ENCODE measurements at places on chromosomes 1 and 21.

DNA sequence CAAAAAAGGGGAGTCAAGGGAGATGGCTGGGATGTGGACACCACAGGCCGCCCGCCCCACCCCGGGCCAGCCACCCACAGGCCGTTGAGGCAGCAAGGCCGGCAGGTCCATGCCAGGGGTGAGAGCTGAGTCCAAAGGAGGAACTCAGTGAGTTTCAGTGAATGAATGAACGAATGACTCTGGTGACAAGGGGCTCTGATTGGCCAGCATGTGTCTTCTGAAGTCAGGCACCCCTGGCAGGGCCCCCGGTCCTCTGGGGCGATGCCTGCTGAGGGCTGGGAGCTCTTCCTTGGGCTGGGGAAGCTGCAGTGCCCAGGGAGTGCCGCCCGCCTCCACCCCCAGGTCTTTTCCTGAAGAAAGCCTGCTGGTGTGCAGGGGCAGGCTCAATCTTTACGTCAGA, 236.1 kb upstream of the VAMP3 start:
- DNase-seq: no peak

DNA sequence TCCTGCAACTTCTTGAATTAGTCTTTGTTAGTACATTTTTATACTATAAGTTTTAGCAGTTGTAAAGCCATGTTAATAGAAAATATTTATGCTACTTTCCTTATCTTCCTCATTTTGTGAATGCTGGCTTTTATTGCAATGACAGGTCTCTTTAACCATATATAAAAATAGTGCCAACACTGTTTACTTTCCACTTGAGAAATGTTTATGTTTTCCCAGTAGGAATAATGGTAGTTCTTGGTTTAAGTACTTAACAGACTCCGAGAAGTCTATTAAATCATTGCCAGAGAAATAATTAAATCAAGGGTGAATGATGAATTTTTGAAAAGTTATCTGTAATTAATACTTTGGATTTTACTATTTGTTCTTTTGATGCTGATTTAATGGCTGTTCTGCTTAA, 9.7 kb downstream of the CHML start:
- DNase-seq: no peak

DNA sequence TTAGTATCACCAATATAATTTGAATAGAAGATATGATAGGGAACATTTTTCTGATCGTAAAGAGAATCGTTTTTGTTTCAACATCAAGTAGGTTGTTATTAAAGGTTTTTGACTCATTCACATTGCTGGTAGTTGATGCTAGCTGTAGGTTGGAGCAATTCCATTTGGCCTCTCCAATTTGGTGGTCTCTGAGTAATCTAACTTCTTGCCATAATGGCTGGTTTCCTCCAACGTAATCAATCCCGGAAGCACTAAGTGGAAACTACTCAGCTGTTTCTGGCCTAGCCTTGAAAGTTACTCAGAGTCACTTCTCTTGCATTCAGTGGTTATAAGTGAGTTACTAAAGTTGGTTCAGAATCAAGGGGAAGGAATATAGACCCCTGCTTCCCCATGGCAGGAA, 26.0 kb downstream of the RCOR3 start:
- DNase-seq: no peak

DNA sequence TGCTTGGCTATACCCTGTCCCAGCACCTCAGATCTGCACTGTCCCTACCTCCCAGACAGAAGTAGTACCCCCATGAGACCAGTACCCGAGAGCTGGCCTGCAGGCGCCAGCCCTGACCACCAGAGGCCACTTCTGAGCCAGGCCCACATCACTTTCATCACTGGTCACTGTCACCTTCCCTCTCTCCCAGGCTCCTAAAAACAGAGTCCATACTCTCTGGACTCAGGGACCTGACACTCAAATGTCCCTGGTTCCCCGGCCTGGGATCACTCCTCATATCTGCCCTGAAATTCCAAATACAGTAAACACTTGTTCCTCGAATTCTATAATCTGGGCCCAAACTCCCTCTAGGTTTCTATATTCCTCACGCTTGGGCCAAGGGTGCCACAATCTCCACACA, 18.7 kb downstream of the TMEM53 start:
- DNase-seq: no peak

DNA sequence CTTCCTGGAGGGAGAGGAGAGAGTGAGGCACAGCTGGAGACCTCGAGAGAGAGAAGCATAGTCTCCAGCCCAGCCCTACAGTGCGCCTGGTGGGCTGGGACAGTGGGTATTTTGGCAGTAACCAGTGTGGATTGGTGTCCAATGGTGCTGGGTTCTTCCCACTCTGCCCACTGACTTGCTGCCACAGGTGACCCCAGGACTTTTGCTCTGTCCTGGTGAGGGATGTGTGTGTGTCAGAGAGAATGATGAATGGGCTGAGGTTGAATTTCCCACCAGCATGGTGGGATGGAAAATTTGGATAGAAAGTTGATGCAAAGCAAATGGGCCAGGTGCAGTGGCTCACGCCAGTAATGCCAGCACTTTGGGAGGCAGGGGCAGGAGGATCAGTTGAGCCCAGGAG, 26.3 kb downstream of the SERINC2 start:
- DNase-seq: no peak

- no peak for DNase-seq
Observed at GRCh38 chr1:183365676-183366075, 52.5 kb downstream of the NMNAT2 start.

- no peak for DNase-seq
Observed at GRCh38 chr21:43921979-43922945, 57.2 kb downstream of the AGPAT3 start.

DNA sequence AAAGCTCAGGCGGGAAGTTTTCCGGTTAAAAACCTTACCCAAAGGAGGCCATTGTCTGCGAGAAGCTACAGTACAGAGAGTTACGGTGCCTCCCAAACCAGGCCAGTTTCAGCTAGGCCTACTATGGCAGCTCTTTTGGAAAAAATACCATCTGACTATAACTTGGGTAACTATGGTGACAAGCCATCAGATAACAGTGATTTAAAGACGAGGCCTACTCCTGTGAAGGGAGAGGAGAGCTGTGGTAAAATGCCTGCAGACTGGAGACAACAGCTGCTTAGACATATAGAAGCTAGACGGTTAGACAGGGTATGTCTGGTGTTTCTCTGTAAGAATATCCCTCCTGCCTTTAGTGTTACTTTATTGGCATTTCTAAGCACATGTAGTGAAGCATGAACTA, 165.9 kb downstream of the LRRC40 start:
- no peak for DNase-seq

GRCh38 chr1:203267347-203267846, 37.9 kb upstream of the BTG2 start:
- peak; percentile 61 for DNase-seq

GRCh38 chr1:227728892-227729143, 6.3 kb downstream of the JMJD4 start:
- no peak for DNase-seq

DNA sequence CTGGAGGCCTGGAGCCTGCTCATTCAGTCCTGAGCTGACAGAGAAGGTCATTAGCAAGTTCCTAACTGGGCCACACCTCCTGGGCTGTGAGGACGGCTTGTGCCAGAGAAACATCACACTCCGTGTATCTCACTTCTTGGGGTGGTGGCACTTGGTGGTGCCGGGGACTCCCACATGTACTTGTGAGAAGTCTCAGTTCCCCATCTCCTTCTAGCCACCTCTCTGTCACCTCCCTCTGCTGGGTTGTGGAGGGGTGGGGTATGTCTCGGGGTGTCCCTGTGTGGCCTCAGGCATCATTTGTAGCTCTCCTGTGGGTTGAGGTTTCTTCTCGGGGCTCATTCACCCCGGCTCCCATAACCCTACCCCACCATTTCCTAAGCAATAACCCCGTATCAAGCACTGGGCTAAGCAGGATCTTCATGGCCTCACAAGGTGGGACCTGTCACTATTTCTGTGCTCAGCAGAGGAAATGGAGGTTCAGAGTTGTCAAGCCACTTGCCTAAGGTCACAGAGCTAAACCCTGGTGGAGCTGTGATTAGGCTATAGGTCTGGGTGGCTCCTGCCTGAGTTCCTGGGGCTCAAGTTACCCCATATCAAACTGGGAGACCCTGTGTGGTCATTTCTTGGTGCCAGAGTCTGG, 62.5 kb downstream of the UBIAD1 start:
- no peak for DNase-seq

GRCh38 chr1:17011092-17011438, 663 bp downstream of the ATP13A2 start:
- DNase-seq: no peak

GRCh38 chr1:114104949-114105348, 48.7 kb downstream of the SYT6 start:
- no peak for DNase-seq

- DNase-seq: no peak
Observed at GRCh38 chr1:85734931-85735330, 26.7 kb upstream of the ZNHIT6 start.

DNA sequence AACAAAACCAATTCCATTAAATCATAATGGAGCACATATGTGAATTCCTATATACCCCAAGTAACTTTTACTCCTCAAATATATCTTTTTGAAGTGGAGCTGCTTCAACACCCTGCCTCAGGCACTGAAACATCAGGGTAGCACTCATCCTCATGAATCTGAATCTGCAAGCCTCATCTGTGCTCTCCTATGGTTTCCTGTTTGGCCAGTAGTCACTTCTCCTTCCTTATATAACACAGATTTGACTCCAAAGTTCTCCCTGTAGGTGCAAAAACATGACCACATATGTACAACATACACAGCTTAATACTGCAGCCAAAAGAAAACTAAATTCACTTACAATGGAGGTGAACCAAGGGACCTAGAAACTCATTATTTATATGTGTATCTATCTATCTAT, 7.2 kb downstream of the TRIT1 start:
- DNase-seq: no peak

DNA sequence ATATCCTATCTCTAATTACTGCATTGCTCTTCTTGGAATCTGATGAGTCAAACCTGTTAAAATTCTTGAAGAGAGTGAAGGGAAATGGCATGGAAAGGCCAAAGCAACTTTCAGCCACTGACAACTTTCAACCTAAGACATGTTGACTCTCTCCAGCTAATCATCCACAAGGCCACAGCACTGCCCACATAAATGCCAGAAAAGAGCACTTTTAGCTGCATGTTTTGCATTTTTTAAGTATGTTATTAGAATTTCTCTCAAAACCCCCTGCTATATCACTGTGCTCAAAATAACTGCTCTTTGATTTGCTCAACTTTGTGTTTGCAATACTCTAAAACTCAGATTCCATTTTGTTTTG, 352.5 kb downstream of the ADGRL2 start:
- no peak for DNase-seq

DNA sequence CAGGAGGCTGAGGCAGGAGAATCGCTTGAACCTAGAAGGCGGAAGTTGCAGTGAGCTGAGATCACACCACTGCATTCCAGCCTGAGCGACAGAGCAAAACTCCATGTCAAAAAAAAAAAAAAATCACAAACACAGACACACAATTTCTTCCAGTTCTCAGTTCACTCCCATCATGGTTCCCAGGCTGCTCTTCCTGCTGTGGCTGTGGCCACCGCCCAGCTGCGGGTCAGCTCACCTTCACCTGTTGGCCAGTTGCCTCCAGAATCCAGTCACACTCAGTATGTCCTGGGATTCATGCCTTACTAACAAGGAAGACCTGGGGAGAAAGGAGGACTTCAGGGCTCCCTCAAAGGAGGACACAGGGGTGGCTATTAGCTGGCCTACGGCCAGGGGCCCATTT, 45.9 kb upstream of the SLC25A33 start:
- DNase-seq: no peak

DNA sequence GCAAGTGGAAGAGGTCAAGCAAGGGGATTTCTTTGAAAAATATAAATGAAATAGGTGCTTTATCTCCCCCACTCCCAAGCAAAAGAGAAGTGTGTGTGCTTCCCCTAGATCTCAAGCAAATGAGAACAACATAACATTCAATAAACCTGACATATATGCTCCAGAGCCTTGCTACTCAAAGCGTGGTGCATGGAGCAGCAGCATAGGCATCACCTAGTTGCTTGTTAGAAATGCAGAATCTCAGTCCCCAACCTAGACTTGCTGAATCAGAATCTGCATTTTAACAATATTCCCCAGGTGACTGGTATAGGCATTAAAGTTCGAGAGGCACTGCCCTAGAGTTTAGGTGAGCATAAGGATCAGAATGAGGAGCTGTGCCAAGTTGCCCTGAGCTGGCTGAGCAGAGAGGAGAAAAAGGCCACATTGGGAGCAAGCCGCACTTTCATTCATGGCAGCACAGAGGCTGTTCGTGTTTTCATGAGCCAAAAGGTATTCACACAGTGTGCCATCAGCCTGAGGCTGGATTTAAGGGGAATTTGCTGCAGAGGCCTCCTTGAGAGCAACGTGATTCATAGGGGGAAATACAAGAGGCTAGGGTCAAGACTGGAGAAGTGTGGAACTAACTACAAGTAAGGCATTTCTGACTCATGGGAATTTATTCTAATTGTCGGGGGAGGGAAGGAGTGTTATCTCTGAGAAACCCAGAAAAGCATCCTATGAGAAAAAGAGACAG, 14.3 kb upstream of the LPAR3 start:
- DNase-seq: no peak

GRCh38 chr1:41200728-41201127, 41.4 kb downstream of the SCMH1 start:
- DNase-seq: no peak

- no peak for DNase-seq
Observed at GRCh38 chr1:26285366-26286063, 5.6 kb downstream of the SH3BGRL3 start.

GRCh38 chr1:62012836-62013235, 181.8 kb upstream of the L1TD1 start:
- no peak for DNase-seq

GRCh38 chr1:18800258-18800657, 59.2 kb downstream of the TAS1R2 start:
- no peak for DNase-seq

GRCh38 chr1:117138106-117138505, 16.6 kb upstream of the TRIM45 start:
- DNase-seq: no peak

DNA sequence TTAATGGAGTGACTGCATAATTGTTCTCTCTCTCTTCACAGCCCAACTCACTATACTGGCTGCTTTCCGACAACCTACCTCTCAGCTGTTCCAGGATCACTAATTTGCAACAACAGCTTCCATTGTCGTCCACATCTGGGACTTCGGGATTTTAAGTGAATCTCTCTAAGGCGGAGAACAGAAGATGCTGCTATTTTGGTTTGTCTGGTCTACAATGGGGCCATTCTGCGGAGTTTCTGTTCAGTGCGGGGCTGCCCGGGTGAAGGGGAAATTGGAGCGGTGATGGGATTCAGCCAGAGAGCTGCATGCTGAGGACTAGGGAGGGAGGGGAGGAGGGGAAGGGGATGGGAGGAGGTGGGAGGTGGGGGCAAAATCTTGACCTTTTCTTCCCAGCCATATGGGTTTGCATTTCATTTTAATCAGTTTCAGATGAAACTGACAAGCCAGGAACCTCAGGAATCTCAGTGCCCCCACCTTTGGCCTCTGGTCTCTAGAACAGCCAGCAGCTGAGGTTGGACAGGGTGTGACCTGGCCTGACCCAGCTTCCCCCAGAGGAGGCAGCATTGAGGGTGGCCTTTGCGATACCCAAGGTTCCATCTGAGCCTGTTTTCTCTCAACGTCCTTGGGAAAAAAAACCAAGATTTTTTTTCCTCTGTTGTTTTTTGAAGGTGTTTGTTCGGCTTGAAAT, 6.9 kb upstream of the SRP9 start:
- no peak for DNase-seq

Measured in HS-27A (cell line).